ENCODE measurements at places on chromosomes 2 and 18. TPM values are rescaled to one million over a fixed set of nuclear protein-coding genes. Genes with fewer than 3 reads are reported as not detected.

The MRPL53 gene
- 57.1 TPM for total RNA-seq

The IL36B gene
- total RNA-seq: not detected

The STPG4 gene
- 1.6 TPM for total RNA-seq

The ZDBF2 gene
- 36.1 TPM for total RNA-seq

The IL36A gene
- total RNA-seq: not detected

The CROCC2 gene
- not detected for total RNA-seq

The SPR gene
- 16.2 TPM for total RNA-seq

All from placental pericyte (primary cell).